ENCODE measurements at places on chromosomes 6 and 20.

DNA sequence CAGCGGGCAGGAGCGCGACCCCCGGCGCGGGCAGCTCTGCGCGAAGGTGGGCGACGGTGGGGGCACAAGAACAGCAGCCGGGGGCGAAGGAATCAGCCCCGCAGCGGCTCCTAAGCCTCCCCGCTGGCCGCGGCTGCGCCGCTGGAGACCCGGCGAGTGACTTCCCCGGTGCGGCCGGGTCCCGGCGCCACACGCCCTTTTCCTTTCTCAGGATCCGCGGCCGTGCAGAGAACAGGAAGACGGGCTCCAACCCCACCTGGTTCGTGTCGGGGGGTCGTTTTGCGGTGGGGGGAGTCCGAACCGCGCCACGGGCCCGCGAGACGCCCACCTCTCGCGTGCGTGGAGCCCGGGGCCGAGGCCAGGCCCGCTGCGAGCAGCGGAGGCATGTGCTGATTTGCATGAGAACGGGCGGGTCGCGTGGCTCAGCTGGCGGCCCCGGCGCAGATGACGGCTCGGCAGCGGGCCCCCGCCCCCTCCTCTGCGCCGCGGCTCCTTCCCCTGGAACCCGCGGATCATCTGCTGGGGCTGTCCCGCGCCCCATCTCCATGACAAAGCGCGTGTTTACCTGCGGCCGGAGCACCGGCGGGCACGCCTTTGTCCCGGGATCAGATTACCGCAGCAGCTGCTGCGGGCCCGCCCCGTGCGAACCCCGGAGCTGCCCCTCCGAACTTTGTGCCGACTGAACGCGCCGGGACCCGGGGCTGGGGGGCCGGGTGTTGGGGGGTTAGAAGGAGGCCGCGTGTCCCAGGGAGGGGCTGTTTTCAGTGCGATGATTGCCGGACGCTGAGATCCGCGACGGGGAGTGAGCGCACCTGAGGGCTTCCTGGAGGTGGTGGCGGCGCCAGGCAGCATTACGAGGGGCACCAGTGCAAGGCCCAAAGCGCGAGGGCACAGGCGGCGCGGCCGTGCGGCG, 4.9 kb upstream of the DLL1 start:
- DNase-seq, result no peak

DNA sequence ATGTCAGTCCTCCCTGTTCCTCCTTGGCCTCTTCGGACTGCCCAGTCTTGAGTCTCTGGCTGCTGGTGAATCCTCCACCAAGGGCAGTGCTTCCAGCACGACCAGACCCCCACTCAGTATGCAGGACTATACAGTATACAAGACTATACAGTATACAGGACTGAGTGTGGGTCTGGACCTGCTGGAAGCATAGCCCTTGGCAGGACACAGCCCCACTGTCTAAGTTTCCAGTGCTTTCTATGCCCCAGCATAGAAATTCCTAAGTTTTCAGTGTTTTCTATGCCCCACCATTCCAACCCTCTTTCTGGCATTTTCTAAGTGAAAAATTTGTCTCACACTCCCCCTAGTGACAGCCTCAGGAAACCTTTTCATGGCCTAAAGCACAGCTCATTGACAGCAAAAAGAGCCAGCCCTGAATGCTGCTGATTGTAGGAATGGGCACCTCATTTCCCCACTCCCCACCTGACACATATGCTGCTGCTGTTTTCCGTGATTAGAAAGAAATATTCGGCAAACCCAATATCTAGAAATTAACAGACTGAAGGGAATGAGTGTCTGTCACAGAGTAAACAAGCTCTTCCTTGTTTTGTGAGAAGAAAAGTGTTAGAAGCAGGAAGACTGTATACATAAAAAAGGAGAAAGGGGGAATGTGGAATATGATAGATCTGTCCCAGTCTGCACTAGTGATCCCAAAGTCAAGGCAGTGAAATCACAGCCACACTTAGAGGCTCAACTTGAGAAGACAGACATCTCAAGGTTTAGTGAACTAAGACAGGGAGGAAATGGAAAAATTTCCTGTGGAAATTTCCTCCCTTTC, 206.9 kb downstream of the IBTK start:
- DNase-seq, result peak; percentile 2

GRCh38 chr6:137914530-137915193, 47.6 kb downstream of the TNFAIP3 start:
- no peak for DNase-seq

GRCh38 chr20:10707068-10707467, 33.3 kb upstream of the JAG1 start:
- no peak for DNase-seq

GRCh38 chr6:21710216-21710615, 116.7 kb downstream of the SOX4 start:
- no peak for DNase-seq

DNA sequence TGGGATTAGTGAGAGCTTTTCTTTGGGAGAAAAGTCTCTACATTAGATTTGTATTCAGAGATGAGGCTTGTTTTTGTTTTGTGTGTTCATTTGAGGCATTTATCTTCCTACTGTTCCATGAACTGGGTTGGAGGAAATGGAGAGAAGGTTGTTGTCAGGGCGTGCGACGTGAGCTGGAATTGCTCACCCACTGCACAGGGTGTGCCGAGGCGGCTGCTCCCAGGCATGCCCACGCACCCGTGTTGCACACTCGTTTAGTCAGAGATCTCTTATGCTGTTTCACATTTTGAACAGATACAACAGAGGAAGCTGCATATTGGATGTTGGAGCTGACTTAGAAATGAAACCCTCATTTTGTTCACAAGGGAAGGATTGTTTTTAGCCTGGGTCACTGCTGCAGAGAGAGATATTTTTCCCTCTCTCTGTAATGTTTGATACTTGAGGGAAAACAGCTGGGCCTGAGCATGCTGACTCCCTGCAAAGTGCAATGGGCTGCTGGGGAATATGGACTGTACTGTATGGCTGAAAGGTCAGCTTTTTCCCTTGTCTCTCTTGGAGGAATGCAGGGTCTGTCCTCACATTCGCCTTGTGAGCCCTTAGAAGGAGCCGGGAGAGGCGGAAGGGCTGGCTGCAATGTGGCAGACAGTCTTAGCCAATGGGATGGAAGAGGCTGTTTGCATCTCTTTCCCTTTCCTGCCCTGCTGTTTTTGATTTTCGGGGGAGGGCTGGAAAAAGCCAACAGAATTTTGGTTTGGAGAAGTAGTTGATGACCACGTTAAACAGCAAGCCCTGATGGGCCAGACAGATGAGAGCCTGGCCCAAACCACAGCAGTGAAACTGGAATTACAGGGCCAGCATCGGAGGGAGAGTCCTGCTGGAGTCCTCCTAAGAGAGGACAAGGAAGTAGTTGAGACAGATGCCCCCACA, 170.8 kb downstream of the SASH1 start:
- no peak for DNase-seq

GRCh38 chr6:143807103-143807772, 35.9 kb upstream of the LTV1 start:
- no peak for DNase-seq

DNA sequence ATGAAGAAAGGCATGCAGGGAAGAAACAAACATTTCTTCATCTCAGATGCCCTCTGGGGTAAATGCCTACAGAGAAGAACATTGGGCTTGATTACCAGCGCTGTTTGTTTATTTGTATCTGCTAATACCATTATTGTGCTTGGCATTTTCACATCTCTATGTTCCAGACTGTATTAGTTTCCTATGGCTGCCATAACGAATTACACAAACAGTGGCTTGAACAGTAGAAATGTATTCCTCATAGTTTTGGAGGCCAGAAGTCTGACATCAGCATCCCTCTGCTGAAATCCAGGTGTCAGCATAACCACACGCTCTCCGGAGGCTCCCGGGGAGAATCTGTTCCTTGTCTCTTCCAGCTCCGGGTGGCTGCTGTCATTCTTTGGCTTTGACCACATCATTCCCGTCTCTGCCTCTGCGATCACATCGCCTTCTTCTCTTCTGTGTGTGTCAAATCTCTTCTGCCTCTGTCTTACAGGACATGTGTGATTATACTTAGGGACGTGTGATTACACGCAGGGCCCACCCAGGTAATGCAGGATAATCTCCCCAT, 241.6 kb upstream of the SUPT3H start:
- DNase-seq, result no peak

DNA sequence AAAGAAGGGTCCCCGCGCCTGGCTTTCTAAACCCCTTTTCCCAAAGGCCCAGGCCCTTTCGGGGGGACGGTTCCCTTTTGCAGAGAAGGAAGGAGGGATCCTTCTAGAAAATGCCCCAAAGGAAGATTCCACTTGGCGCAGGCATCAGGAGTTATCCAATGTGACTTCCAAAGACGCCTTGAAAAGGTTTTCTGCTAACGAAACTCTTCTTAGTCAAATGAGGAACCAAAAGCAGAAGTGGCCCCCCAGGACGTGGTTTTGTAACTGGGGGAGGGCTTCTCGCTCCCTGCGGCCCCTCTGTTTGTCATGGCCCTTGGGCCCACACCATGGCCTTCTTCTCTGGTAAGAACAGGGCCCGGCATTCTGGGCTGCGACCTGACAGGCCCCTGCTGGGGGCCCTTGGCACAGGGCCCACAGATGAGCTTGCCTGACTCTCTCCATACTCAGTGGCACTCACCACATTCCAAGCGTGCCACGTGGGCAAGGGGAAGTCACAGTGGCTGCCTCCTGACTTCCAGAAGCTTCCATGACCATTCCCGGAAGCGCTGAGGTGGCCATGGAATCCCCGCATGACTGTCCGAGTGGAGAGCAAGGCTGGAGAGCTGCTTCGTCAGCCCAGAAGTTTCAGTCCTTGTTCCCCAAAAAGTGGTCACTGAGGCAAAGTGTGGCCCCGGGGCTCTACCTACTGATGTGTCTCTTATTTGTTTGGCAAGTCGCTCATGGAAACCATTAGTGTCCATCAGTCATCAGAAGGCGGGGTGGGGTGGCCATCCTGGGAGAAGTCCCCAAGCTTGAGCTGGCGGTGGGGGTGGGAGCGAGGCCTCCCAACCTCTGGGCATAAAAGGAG, 834 bp upstream of the CTSZ start:
- DNase-seq, result peak; percentile 38

DNA sequence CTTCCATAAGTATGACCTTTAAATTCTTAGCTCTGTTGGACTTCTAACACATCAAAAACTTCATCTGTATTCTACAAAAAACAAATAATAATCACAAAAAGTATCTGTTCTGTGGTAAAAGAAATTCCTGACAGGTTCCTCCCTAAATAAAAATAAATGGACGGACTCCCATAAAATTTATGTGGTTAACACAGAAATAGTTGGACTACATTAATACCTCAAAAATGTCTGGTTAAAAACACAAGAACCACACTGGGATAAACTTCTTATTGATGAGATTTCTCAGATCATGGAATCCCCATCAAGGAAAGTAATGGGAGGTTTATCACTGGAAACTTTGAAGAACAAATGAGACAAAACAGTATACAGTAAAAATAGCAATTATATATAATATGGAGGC, 172.4 kb downstream of the MOXD1 start:
- DNase-seq, result no peak

- DNase-seq, result no peak
Measured at GRCh38 chr6:17965397-17965796, 22.0 kb downstream of the KIF13A start.

- no peak for DNase-seq
Measured at GRCh38 chr20:8183526-8183925, 51.5 kb downstream of the PLCB1 start.

GRCh38 chr6:108782179-108783041, 65.8 kb upstream of the ARMC2 start:
- peak; percentile 80 for DNase-seq

GRCh38 chr6:154839546-154839945, 106.3 kb downstream of the SCAF8 start:
- DNase-seq, result no peak

DNA sequence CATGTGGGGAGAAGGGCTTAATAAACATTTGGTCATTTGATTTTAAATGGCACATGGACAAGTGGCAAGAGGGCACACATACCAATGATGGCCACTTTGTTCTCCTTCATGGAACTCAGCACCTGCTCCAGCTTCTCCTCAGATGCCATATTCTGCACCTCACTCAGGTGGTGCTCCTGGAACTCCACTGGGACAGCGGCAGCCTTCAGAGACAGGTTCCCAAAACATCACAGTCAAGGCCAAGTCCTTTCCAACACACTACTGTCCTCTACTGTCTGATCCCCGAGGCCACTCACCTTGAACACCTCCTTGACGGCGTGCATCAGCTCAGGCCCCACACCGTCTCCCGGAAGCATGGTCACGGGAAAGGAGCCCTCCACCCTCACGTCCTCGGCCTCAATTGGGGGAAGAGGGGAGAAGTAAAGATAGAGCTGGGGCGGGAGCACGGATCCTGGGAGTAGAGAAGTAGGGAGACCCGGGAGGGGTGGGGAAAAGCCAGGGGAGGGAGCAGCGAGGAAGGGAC, 591 bp downstream of the IDH3B start:
- no peak for DNase-seq

GRCh38 chr6:157558487-157559200, 177.7 kb downstream of the ZDHHC14 start:
- DNase-seq, result no peak

DNA sequence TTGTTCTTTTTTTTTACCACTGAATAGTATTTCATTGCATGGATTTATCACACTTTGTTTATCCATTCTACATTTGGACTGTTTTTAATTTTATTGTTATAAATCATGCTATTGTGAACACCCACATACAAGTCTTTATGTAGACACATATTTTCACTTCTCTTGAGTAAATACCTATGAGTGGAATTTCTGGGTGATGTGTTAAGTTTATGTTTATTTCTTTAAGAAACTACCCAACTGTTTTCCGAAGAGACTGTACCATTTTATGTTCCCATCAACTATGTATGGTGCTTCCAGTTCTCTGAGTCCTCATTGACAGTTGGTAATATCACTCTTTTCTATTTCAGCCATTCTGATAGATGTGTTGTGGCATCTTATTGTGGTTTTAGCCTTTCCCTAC, 54.0 kb downstream of the RIN2 start:
- no peak for DNase-seq

DNA sequence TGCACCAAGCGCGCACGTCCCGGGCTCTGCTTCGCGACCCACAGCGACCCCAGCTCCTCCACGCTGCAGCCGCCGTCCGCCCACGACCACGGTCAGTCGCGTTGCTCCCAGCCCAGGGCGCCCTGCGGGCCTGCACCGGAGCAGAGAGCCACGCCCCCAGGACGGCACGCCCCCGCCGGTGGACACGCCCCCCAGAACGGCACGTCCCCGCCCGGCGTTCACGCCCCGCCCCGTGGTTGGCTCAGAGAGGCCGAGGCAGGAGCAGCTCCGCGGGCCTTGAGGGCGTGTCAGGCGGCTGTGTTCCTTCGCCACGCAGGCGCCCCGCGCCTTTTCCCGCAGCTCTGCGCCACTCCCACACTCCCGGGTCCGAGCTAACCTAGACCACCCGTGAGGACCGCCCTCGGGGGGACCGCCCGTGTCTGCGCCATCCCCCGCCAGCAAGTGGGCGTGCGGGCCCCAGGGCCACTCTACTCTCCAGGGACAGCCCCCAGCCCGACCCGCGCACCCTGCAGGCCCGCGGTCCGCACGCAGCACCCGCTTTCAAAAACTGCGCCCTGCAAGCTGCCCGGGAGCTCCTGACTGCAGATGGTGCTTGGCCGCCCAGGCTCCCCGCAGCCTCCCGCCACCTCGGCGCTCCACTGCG, at the start of gene RNASET2:
RNASET2 (minus strand) TSS at position 107 of the 643 bp plus-strand sequence. CDS start 368 bp downstream, outside the sequence.
- peak; percentile 97 for DNase-seq

- no peak for DNase-seq
Measured at GRCh38 chr6:5894357-5894756, 112.4 kb downstream of the NRN1 start.

- DNase-seq, result no peak
Measured at GRCh38 chr6:44678252-44678935, 290.9 kb downstream of the CDC5L start.
